Cortex of kidney (tissue), 1 donor: ENCODE measurements at places on chromosomes 5 and 9.

DNA sequence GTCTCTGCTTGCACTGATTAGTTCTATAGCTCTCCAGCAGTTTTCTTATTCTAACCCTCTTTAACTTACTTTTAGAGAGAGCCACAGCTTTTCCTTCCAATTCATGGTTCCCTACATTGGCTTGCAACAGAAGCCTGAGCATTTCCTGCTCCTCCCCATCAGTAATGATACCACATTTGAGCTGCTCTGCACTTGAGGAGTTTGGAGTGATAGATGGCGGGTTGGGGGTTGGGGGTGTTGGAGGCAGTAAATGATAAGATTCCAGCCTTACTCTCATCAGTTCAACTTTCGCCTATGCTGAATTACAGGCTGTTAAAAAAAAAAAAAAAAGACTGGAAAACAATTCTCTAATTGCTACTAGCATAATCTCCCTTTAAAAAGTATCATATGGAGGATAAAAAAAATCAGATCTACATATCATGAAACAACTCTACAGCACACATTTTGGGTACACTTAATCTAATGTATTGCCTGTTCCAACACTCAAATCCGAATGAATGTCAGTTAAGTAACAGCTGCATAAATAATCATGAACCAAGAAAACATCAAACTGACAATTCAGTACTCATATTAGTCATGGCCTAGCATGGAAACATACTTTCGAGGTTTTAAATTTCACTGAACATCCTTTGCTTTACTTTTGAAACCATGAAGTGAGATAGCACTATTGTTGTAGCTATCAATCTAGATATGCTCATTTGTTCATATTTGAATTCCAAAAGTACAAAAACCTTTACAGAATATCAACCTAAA lies 224.7 kb downstream of the NFIB start:
- no peak for DNase-seq

GRCh38 chr5:159102311-159102934 lies 2.7 kb upstream of the EBF1 start:
- no peak for DNase-seq

DNA sequence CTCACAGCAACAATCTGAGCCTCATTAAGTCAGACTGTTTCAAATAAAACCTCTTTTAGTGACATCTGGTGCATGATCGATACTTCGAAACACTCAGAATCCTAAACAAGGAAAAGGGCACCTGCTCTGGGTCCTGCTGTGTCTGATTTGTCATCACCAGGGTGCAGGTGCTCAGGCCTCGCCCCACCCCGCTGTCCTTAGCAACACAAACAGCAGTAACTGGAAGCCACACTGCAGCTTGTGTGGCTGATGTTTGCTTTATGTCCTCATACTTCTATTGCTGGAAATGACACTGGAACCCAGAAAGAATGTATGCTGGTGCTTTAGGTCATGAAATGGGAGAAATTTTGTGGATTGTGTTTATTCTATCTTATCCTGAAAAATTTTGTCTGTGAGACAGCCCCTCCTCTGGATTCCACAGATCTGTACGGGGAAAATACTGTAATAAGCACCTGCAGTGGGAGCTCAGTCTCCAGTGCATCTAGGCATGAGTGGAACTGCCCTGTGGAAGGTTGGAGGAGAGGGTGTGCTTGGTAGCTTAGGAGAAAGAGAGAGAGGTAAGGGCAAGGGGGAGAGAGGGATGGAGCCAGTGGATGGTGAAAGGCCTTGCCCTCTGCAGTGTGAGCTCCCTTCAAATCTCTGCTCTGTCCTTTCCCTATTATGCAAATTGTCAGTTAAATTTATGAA lies 284.2 kb downstream of the SMARCA2 start:
- DNase-seq: no peak

GRCh38 chr5:57316798-57317327 lies 143.0 kb downstream of the GPBP1 start:
- DNase-seq: no peak

DNA sequence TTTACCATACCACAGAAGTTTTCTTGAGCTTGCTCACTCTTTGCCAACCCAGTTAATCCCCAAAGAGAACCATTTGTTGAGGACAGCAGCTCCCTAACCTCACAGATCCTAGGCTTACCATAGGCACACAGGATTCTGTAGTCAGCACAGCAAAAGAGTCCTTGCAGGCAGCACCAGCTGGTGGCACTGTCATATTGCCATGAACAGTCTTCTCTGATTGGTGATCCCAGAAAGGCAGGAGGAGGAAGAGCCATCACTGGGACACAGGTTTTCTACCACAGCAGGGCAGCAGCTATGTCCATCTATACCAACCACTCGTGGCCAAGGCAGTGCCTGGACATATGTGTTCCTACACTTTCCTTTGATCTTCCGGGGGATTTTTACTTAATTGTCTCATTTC lies 297.1 kb upstream of the CD180 start:
- no peak for DNase-seq

DNA sequence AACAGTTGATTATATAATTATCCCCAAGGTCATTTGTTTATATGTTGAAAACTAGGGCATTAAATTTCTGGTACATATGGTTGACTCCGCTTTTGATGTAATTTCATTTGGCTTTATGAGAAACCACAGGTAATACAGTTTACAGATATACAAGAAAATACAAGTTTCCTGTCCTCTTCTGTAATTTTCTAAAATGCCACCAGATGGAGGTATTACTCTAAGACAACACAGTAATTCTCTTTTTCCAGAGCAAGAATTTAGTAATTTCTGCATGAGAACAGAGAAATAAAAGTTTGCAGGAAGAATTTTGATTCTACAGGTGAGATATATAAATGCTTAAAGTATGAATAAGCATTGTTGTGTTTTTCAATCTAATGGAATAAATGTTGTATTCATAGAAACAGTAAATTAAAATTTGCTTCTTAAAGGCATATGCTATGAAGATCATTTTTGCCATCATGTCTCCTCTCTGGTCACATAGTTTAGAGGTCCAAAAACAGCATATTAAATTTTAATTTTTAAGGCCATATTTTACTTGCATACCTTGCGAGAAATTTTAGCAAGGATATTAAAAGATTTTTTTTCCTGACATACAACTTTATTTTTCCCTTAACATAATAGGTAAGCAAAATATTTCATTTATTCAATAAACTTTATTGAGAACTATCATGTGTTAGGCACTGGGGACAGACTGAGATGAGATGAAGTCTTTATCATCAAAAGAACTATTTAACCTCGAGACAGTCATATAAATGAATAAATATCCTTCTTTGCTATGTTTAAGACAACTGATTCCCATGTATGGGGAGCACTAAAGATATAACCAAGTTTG lies 22.7 kb downstream of the CHD1 start:
- DNase-seq: no peak
